ENCODE measurements at places on chromosomes 16 and 17.

GRCh38 chr17:60156746-60157145, 7.0 kb downstream of the CA4 start:
- no peak for DNase-seq

GRCh38 chr17:18910326-18910725, 41.6 kb upstream of the SLC5A10 start:
- no peak for DNase-seq

- no peak for DNase-seq
These were observed 1.0 kb upstream of the SIRT7 start for GRCh38 chr17:81918832-81919545.

DNA sequence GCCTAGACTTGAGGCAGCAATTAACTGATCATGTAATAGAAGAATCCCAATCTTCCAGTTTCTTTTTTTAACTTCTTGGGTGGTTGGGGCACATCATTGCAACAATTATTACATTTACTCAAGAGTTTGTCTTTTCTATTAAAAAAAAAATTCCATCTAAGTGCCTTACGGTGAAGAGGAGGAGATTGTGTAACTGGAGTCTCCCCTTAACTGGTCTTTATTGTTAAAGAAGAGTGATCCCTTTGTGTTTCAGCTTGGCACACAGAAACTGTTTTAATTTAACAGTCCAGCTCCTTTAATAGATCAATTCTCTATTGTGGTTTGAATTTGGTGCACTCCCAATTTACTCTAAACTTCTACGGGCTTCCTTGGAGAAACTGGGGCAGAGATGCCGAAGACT, 75.2 kb downstream of the FTO start:
- DNase-seq = no peak

DNA sequence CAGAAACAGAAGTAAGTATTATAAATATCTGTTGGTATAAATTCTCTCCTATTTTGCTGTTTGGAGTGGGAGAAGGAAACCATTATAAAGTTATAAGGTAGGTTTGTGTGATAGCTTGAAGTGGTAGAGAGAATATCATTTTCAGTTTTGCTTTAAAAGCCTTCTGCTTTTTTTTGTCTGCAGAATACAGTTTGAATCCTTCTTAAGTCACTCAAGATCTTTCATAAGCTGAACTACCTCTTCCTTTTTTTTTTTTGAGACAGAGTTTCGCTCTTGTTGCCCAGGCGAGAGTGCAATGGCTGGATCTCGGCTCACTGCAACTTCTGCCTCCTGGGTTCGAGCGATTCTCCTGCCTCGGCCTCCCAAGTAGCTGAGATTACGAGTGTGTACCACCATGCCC, 9.0 kb downstream of the ATAD5 start:
- no peak for DNase-seq

GRCh38 chr17:27905447-27906225, 12.5 kb upstream of the LYRM9 start:
- DNase-seq = no peak

- no peak for DNase-seq
These were observed 1.2 kb upstream of the CDR2L start for GRCh38 chr17:74986206-74986576.

DNA sequence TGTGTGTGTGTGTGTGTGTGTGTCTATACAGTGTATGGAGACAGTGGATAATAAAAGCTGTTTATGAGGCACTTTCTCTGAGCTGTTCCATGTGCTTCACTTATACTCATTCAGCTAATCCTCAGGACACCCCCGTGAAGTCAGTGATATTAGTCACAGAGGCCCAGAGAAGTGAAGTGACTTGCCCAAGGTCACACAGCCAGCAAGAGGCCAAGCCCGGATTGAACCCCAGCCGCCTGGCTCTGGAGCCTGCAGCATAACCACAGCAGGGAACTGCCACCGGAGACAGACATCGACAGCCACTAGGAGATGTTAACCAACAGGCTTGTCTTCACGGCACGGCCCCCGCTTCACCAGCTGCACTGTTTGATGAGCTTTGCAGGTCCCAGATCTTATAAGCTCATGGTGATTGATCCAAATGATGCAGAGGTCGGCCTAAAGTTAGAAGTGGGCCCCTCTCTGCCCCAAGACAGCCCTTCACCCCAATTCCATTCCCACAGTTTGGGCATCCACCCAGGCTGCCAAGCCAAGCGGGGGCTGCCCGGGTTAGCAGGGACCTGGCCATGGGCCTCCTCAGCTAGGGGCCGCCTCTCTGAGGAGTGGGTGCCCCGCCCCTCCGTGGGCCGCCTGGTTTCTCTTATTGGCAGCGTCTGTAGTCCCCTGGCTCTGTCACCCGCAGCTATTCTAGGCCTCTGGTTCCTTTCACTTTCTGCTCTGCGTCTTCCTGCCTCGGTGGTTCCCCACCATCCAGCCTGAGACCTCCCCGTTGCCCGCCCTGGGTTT, 30.9 kb downstream of the SOCS1 start:
- peak; percentile 51 for DNase-seq

DNA sequence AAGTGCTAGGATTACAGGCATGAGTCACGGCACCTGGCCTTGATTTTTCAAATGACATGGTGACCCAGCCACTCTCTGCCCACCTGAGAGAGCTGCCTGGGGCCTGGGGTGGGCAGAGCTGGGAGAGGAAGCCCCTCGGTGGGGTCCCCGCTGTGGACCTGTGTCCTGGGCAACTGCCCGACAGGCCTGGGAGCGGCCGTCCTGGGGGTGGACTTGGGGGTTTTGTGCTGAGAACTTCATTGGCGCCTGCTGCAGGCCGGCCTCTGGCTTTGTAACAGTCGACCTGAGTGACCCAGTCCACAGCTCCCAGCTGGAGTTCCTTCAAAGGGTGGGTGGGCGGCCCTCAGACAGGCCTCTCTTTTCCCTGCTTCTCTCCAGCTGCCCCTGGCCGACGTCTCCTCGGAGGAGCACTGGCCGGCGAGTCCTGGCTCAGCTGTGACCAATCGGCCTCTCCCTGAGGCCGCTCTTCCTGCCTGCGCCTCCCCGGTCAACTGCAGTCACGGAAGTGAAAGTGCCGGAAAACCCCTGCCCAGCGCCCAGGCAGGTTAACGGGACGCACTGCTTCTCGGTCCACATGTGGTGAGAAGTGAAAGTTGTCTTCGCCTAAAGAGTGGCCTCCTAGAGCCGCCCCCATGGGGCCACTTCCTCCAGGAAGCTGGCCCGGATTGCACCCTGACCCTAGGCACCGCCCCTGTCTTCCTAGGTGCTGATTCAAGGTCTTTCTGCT, 5.5 kb downstream of the CBFA2T3 start:
- DNase-seq = no peak

DNA sequence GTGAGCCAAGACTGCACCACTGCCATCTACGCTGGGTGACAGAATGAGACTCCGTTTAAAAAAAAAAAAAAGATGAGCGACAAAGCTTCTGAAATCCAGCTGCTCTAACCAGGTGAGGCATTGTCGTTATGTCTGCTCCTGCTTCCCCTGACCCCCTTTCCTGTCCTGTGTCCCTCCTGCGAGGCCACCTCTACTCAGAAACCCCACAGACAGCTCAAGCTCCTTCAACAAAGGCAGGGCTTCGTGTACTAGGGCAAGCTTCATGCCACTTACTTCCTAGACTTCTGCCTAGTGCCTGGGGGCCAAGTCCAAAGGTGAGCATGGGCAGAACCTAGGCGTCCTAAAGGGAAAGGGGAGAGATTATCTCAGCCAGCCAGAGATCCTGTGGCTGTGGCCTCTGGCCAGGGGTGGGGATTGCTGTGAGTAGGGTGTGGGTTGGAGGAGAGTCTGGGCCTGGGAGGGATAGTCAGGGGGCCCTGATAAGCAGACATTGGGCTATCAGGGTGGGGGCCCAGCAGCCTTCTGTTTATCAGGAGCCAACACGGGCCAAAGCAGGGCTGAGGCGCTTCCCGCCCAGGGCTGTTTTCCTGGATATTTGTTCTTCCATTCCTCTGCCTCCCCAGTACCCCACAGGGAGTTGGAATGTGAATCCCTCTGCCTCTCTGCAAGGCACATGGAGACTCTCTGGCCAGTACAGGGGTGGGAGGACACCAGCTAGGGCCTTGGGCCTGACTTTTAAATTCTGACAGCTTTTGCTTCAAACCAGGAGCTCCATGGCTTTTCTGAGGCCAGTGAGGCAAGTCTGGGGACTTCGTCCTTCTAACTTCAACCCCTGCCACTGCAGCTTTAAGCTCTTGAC, 10.4 kb downstream of the ERAL1 start:
- no peak for DNase-seq

- no peak for DNase-seq
These were observed 6.0 kb downstream of the CDH3 start for GRCh38 chr16:68651136-68651535.

GRCh38 chr16:17365591-17366298, 105.0 kb downstream of the XYLT1 start:
- DNase-seq = no peak

DNA sequence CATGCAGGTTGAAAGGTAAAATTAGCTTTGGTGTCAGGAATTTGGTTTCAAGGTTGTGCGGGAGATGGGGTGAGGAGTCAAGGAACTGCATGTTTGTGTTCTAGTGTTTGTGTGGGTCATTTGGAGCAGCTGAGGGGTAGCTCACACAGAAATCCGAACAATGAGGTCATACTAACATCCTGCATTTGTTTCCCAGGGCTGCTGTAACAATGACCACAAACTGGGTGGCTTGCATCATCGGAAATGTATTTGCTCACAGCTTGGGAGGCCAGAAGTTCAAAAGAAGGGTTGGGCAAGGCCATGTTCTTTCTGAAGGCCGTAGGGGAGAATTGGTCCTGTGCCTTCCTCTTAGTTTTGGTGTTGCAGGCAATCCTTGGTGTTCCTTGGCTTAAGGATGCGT, 287.4 kb downstream of the HAPSTR1 start:
- no peak for DNase-seq

- DNase-seq = no peak
These were observed 19.1 kb upstream of the KPNB1 start for GRCh38 chr17:47630614-47631013.

DNA sequence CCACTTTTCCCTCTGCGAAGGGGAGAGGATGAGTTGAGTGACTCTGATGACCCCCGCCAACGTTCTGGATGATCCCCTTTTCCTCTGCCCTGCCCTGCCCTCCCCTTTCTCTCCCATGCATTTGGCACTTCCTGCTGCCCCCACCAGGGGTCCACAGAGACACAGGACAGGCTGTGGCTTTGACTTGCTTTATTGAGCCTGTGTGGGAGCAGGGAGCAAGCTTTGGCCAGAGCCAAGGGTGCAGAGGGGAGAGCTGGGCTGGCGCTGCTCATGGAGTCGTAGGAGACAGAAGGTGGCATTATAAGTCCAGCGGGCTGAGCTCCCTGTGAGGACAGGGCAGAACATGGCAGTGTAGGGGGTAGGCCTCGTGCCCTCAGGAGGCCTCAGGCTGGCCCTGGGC, 1.6 kb downstream of the PPY start:
- DNase-seq = no peak

DNA sequence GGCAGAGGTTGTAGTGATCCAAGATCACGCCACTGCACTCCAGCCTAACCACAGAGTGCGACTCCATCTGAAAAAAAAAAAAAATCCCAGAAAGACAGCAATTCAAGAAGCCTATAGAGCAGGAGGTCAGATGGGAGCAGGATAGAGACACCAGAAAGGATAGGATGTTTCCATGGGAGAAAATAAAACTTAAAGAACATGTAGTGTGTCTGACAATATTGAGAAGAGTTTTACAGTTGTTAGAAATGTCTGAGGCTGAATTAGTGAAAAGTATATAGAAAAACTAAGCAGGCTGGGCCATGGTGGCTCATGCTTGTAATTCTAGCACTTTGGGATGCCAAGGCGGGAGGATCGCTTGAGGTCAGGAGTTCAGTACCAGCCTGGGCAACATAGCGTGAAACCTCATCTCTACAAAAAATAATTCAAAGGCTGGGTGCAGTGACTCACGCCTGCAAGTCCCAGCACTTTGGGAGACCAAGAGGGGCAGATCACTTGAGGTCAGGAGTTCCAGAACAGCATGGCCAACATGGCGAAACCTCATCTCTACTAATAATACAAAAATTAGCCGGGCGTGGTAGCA, 15.3 kb upstream of the TRIM37 start:
- DNase-seq = no peak

GRCh38 chr17:9285602-9286427, 264.5 kb downstream of the NTN1 start:
- no peak for DNase-seq

DNA sequence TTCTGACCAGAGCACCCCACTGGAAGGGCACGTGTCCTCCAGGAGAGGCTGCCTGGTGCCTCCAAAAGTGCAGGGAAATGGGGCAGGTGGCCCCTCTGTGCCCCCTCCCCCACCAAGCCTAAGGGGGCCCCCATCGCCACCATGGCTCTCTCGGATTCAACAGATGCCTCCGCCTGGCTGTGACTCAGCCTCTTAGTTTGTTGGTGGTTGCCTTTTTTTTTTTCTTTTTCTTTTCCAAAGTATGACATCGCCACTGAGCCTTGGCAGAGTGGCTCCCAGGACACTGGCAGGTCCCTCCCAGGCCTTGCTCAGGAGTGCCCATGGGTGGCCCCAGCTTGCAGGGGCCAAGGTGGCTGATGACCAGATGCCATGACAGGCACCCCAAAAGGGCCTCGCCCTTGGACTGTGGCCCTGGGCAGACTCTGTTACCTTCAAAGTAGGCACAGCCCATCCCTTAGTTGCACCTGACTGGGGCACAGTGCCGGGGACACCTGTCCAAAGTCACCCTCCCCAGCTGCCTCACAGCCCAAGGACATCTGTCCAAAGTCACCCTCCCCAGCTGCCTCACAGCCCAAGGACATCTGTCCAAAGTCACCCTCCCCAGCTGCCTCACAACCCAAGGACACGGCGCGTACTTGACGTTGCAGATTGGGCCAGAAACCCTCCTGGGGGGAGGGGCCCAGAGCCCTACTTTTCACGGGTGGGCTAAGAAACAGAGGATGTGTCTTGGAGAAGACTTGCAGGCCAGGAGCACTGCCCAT, 29.6 kb downstream of the NPTX1 start:
- no peak for DNase-seq

DNA sequence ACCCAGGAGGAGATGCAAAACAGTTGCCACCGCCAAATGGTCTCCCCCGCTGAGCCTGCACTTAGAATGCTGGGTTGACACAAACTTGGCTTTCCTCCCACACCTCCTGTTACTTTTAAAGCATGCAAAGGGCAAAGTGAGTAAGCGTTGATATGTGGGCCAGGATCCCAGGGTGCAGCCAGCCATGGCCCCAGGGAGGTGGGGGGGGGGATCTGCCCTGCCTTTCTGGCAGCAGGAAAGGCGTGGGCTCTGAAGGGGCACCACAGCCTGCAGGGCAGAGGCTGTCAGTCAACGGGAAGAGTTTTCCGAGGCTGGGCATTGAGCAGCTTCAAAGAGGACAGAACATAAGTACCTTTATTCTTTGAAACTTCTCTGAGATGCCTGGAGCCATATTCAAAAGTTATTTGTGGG, 142.3 kb downstream of the ABCC12 start:
- DNase-seq = no peak

GRCh38 chr16:50856991-50857390, 115.1 kb downstream of the CYLD start:
- no peak for DNase-seq

GRCh38 chr16:4498546-4499195, 22.5 kb downstream of the HMOX2 start:
- no peak for DNase-seq

- DNase-seq = peak; percentile 31
These were observed 594 bp downstream of the MAPK8IP3 start for GRCh38 chr16:1706386-1707192.

Data from effector CD4-positive, alpha-beta T cell (primary cell).